ENCODE measurements at places on chromosomes 12 and 14.

DNA sequence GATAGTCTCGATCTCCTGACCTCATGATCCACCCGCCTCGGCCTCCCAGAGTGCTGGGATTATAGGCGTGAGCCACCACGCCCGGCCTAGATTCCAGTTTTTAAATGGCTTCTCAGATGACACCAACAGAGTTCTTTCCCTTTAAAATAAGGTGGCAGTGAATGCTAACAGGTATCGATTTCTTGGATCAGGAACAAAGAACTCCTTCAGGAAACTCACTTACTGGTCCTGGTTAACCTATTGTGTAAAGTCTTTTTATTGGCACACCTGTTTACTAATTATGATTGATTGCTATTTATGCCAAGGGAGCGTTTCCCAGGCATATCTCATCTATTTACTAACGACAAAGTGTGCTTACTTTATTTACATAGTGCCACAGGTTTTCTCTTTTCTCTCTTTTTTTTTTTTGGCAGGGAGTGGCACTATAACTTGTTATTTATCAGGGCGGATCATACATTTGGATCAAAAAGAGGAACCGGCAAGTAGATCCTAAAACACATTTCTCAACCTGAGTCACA is 89.7 kb downstream of the GLT1D1 start:
- no peak for DNase-seq

- DNase-seq, result peak; percentile 43
Measured at GRCh38 chr12:57479376-57480115, at the start of gene ARHGAP9. Gene ARHGAP9 (minus strand): TSS chr12:57479866. CDS start chr12:57479406, 460 bp downstream.

DNA sequence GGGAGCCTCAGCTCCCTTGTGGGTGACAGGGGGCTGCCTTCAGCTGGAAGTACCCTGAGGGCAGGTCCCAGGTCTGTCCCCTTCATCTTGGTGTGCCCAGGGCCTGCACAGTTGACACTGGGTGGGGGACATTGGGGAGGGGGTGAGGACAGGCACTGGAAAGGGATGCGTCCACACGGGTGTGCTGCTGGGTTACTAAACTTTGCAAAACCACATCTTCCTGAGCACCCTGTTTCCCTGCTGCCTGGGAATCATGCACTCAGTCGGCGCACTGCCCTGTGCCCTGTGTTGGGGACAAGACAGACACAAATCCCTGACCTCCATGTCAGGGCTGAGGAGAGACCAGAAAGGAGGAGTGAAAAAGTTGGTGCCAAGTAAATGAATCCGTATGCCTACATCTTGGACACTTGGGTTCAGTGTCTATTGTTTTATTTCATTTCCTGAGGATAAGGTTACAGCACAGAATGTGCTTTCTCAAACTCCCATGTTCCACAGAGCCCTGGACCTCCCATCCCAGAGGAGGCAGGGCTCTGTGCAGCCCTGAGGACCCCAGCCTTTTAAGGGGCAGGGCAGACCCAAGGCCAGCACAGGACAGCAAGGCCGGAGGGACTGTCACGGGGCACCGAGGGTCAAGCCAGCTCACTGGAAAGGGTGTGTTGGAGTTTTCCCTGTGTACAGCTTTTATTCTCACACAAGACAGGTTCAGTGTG is 2.9 kb upstream of the SLC25A29 start:
- DNase-seq, result no peak

DNA sequence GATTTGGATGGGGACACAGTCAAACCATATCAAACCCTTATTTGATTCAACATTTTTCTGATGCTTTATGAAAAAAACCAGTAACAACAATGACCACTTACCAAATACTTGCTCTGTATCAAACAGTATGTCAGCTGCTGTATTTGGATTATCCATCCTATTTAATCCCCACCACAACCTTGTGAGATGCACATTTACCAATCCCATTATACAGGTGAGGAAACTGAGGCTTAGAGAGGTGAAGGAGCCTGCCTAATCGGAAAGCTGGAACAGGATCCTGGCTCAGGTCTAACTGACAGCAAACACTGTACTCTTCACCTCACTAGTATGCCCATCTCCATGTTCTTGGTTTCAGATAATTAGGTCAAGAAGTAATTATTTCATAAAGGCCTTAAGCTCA is 13.8 kb downstream of the CHST11 start:
- DNase-seq, result no peak

DNA sequence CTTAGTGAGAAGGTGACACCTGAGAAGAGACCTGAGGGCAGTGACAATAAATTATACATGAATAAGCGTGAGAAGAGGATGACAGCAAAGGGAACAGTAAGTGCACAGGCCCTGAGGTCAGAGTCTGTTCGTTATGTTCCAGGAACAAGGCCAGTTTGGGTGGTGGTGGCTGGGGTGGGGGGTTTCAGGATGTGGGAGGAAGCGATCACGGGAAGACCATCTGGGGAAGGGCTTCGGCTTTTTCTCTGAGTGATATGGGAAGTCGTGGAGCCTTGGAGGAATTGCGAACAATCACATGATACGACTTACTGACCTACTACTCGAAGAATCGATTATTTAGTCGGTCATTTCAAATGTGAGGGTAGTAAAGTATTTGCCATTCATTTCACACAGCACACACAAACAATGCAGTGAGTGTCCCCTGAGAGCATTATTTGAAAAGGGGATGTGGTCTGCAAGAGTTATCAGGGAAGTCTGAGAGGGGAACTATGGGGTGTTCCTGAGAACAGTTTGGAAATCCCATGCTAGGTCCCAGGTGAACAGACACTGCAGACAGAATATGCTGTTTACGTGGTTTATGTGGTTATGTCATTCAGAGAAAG is 94.7 kb downstream of the SLC38A1 start:
- DNase-seq, result no peak

DNA sequence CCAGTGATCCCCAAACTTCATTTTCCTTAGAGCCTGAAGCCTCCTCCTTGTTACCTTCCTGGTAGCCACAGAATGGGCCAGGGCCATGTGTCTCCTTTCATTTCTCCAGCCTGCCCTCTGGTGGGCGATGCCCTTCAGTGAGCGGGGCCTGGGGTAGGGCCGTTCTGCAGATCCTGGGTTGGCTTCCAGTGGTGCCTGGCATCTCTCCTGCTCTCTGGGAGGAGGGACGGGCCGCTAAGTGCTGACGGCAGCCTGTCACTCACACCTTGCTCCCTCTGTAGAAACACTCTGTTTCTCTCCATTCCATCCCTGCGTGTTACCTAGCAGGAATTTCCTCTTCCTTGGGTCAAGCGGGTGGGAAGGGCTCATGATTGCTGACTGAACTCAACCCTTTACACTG is 232.1 kb downstream of the CACNA1C start:
- no peak for DNase-seq

DNA sequence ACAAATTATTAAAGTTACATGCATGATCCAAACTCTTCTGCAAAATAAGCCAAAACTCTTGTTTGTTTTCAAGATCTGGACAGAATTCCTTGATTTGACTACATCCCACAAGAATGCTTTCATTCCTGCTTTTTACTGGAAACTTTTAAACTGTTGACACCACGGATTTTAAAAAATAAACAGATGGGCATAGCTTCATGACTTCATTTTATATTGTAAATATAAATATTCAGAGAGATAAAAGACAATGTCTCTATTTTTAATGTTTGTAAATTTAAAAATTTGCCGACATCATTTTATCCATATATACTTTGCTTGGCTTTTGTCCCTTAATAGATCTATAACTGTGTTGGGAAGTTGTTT is 134.3 kb upstream of the DCN start:
- no peak for DNase-seq

- no peak for DNase-seq
Measured at GRCh38 chr12:2607881-2608607, 186.7 kb upstream of the FKBP4 start.

GRCh38 chr12:144650-145284 is 69.2 kb downstream of the SLC6A12 start:
- no peak for DNase-seq

DNA sequence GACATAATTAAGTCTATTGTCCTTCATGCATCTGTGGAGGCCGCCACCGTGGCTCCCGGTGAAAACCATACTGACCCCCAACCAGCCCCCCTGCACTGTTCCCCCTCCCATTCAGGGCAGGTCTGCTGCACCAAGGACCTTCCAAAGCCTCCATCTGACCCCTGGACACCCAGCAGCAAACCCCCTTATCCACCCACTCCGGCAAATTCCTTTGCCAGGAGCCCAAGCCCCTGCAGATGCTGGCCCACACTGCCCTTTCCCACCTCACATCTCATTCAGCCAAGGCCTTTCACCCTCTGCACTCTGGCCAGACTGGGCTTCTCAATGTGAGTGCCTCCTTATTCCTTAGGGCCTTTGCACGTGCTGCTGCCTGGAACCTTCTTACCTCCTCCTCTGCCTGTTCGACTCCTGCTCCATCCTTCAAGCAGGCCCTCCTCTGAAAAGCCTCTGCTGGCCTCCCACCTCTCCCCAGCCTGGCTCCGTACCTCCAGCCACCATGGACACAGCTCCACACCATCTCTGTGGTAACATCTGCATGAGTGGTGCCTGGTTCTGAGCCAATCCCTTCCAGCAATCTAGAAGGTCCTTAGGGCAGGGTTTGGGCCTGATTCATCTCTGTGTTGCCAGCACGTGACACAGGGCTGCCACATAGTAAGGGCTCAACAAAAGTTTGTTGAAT is 230.7 kb downstream of the BCL11B start:
- DNase-seq, result no peak

DNA sequence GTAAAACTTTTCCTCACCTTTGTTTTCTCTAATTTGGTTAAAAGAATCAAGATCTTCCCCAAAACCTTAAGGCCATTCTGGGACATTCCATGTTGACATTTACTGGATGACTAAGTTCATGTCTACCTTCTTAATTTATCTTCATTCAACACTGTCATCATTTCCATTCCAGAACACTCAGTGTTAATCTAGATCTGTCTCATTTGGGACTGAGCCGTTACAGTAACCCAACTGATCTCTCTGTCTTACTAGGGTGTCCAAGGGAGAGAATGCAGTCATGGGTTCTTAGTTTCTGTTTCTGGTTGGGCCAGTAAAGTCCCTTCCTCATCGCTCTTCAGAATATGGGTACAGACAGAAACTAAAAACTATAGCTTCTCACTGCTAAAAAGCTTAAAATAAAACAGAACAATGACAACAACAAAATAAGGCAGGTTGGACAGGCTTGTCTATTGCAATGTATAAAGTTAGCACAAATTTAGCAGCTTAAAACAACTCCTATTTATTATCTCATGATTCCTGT is 144.8 kb downstream of the ASCL1 start:
- no peak for DNase-seq

DNA sequence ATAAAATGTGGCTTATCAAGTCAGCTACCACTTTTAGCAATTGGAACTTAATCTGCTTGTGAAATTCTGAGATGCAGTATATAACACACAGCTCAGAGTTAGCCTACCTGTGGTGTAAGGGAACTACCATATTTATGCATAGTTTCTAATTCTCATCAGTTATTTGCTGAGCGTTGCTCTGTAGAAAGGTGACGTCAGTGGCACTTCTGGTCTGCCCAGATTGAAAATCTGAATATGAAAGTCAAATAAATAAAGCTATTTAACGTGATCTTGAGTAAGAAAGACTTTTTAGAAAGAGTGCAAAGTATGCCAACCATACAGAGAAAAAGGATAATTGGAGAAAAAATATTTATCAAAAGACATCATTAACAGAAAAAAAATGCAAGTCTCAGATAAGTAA is 938.9 kb upstream of the NOVA1 start:
- no peak for DNase-seq

- DNase-seq, result no peak
Measured at GRCh38 chr12:4270831-4271716, 2.5 kb upstream of the CCND2 start.

All from activated CD8-positive, alpha-beta memory T cell treated with anti-CD3 and anti-CD28 coated beads, Interleukin-2, amount 50 U/mL, for 4 hours (primary cell).